ENCODE measurements at places on chromosomes 7 and 10.

DNA sequence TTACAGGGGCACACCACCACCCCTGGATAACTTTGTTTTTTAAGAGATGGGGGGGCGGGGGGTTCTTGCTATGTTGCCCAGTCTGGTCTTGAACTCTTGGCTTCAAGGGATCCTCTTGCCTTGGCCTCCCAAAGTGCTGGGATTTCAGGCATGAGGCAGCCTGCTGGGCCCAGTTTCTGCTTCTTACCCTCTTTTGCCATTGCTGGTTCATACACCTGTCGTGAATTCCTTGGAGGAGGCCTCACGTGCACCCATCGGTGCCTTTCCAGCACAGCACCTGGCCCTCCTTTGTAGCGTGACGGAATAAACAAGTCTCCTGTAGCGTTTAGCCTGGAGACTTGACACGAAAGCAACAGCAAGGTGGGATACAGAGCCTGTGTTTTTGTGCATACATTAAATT is 75.5 kb downstream of the CARD11 start:
- DNase-seq: no peak

DNA sequence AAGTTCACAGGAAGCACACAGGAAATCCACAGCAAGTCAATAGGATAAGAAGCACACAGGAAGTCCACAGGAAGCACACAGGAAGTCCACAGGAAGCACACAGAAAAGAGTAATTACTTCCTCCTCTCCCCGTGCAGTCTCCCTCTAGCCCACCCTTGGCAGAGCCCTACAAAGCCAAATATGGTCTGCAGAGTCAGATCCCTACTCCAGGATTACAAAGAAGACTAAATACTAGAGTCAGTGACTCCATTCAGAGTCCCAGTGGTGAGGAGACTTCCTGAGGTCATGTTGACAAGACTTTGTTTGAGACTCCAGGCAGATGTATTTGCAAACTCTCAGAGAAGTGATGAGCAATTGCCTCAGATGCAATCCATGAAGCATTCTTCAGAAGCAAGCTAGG is 398.6 kb upstream of the AUTS2 start:
- peak; percentile 13 for DNase-seq

GRCh38 chr7:138033241-138033640 is 31.4 kb upstream of the CREB3L2 start:
- DNase-seq: no peak

- DNase-seq: no peak
Observed at GRCh38 chr7:151642746-151643145, 123.1 kb upstream of the RHEB start.

DNA sequence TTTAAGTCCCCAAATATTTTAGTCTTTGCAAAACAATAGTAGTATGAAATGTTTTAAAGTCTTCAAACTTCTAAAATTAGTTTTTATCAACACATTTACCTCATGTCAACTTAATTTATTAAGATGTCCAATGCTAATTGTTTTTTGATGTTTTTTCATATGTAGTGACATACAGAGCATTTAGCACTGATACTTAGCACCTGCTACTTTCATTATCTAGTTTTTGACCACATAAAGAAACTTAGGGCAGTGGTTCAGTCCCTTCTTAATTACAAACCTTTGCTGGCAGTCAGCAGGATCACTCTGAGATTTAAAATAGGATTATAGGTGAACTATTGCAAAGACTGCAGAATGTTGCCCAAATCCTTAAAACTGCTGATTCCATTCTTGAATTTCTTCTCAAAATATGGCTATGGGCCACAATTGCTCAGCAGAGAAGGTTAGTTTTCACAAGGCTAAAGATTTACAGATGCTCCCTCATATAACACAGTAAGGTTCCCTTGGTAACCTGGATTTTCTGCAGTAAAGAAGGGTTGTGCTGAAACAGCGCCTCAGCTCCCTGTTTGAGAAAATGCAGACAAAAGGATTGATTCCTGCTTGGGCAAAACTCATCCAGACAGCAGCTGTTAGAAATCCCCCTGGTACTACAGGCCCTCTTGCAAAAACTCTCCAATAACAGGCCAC is 3.4 kb downstream of the GPR85 start:
- no peak for DNase-seq

DNA sequence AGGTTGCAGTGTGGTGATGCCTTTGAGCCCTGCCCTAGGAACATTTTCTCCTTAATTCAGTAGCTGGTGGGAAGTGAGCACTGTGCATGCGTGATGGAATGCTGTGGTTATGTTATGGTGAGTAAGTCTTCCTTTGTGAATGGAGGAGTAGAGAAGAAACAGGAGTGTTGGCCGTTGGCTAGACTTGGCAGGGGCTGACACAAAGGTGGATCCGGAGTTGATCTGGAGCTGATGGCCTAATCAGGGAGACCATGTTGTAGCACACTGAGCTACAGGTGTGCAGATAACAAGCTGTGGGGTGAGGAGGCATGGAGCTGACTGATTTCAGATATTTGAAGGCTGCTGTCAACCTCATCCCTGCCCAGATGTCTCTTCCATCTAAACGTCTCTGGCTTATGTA is 122.3 kb downstream of the CNNM2 start:
- DNase-seq: peak; percentile 93

GRCh38 chr7:143049362-143049761 is 2.8 kb upstream of the OR6V1 start:
- peak; percentile 69 for DNase-seq

DNA sequence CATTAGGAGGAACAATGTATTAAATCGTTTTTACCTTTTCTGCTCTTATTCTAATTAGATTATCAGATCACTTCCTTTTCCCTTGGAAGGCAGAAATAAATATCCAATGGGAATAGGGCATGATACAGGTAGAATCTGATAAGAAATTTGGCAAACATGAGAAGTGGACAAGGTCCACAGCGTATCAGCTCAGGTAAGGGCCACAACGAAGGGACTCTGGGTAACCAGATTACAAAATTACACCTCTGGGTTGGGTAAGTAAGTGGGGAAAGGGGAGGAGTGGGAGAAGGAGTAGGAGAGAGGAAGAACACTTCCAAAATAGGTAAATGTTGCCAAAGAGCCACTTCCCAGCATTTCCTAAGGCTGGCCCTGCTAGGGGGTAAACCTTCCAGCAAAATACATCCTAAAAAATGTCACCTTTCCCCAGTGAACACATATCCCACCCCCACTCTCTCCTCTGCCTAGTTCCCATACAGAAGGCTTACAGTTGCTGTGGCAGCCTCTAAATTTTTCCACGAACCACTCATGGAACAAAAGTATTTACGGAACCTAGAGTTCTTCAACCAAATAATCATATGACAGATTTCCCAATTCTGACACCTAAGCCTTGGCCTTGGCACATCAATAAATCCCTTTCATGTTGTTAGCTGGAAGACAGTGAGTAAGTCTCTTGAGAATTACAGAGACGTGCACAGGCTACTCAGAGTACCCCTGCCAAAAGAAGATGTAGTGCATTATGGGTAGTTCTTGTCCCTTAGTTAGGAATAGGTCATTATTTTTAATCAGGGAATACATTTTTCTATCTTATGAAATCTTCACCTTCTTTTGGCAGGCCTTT is 51.5 kb upstream of the DLX6 start:
- no peak for DNase-seq

DNA sequence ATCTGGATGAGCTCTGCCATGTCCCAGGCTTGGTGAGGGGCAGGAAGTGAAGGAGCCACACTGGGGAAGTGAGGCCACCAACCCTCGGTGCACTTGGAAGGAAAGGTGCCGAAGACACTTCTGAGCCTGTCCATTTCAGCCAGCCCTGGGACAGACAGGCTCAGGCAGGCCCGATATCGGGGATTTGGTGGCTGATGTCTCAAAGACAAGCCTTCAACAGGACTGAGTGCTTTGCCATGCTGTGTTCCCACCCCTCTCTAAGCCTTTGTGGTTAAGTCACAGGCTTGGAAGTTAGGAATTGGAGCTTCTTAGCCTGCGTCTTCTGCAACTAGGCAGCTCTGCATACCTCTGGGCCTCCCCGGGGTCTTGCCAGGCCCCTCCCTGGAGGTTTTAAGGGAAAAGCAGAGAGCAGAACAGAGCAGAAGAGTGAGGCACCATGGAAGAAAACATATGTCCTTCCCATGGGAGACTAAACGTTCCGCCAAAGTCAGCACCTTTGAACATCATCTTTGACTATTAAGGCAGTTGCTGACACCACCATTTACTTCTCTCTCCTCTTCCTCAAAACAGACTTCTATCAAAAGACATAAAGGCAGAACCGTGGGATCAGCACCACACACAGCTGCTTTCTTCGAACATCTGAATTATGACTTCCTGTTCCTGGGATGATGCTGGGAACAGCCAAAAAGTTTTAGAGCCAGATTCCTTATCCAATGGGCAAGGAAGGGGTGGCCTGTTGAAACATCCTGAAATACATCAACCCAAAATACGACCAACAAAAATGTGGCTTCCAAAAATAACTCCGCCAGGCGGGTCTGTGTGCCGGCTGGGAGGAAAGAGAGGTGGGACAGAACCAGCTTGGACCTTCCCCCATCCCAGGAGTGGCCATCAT is 71.8 kb downstream of the AFAP1L2 start:
- peak; percentile 23 for DNase-seq

GRCh38 chr7:909358-910329 is 33.3 kb downstream of the GET4 start:
- peak; percentile 31 for DNase-seq

GRCh38 chr7:30727061-30727945 is 24.6 kb upstream of the INMT start:
- DNase-seq: peak; percentile 35

- no peak for DNase-seq
Observed at GRCh38 chr7:91910171-91910570, 29.7 kb upstream of the MTERF1 start.

- no peak for DNase-seq
Observed at GRCh38 chr7:10643545-10643944, 330.1 kb upstream of the PHF14 start.

GRCh38 chr10:119805702-119806230 is 66.9 kb downstream of the MCMBP start:
- no peak for DNase-seq

GRCh38 chr10:92591550-92592022 is 1.3 kb upstream of the KIF11 start:
- peak; percentile 92 for DNase-seq

DNA sequence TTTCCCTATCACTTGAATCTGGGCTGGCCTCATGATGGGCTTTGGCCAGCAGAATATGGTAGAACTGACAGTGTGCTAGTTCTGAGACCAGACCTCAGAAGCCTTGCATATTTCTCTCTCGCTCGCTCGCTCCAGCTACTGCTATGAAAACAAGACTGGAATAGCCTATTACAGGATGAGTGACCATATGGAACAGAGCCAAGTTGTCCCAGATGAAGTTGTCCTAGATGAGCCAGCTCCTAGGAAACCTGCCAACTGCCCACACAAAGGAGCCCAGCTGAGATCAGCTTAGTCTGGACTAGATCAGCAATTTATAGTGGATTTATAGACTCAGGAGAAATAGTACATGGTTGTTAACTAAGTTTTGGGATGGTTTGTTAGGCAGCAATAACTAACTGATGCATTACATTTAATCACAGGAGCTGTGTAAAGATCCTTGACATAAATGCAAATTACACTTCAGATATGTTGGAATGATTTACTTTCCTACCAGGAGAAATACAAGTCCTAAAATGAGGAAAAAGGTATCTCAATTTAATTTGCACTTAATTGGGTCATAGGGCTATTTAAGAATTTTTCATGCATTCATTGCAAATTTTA is 6.8 kb upstream of the HECW1 start:
- peak; percentile 75 for DNase-seq

GRCh38 chr10:99531026-99531695 is 1.6 kb upstream of the NKX2-3 start:
- DNase-seq: no peak

DNA sequence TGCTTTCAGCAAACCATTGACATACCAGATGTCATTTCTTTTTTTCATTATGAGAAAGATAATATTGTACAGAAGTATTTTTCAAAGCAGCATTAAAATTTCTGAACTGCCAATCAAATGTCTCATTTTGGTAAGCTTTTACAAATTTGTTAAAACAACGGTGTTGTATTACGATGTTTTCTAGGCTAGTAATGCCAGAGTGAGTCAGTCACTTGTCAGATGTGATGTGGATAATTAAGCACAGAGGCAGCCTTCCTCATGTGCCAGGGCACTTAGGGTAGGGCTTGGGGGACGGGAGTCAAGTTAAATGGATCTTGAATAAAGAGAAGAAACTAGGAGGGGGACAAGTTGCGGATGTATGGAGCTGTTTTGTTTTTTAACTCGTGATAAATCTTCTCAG is 10.1 kb downstream of the PSTK start:
- DNase-seq: no peak

DNA sequence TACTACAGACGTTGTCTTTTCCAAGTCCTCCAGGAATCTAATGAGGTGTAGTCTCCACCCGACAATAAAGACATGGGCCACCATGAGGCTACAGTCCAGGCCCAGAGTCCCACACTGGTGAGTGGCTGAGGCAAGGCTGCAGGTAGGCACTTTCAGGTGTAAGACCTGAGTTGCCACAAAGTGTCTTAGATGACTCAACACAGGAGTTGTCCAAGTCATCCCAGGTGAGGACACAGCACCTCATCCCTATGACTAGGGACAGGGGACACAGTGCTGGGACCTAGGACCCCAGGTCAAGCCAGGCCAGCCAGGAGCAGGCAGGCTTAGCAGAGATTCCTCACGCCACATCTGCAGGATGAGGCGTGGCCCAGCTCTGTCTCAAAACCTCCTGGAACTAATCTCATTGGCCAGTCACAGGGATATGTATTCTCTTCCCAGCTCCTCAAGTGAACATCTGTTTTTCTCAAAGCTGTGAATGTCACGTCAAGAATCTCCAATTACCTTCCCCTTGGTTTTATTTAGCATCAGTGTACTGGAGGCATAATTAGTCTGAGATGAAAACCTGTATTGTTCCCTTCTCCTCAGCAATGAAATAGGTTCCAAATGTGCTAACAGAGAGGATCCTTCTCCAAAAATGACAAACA is 254.6 kb downstream of the GRID1 start:
- DNase-seq: no peak

DNA sequence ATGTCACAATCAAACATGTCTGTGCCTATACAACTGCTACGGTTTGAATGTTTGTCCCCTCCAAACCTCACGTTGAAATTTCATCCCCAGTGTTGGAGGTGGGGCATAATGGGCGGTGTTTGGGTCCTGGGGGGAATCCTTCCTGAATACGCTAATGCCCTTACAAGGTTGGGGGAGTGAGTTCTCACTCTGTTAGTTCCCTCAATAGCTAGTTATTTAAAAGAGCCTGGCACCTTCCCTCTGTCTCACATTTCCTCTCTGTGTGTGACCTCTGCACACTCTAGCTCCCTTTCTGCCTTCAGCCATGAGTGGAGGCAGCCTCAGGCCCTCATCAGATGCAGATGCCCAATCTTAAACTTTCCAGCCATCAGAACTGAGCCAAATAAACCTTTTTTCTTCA is 129.5 kb downstream of the GRM8 start:
- no peak for DNase-seq
